ENCODE measurements at places on chromosomes 12 and 14.

DNA sequence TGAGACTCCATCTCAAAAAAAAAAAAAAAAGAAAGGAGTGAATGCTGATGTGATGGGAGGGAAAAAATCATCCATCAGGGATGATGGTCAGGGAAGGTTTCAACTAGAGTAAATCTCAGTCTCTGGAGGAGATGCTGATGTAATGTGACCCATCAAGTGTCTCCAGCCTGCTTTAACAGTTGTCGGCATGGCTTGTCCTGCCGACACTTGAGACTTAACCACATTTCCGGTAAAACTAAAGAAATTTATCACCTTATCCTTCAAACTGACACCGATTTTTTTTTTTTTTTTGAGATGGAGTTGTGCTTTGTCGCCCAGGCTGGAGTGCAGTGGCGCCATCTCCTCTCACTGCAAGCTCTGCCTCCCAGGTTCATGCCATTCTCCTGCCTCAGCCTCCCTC, 21.5 kb upstream of the ANAPC5 start:
- no peak for DNase-seq

DNA sequence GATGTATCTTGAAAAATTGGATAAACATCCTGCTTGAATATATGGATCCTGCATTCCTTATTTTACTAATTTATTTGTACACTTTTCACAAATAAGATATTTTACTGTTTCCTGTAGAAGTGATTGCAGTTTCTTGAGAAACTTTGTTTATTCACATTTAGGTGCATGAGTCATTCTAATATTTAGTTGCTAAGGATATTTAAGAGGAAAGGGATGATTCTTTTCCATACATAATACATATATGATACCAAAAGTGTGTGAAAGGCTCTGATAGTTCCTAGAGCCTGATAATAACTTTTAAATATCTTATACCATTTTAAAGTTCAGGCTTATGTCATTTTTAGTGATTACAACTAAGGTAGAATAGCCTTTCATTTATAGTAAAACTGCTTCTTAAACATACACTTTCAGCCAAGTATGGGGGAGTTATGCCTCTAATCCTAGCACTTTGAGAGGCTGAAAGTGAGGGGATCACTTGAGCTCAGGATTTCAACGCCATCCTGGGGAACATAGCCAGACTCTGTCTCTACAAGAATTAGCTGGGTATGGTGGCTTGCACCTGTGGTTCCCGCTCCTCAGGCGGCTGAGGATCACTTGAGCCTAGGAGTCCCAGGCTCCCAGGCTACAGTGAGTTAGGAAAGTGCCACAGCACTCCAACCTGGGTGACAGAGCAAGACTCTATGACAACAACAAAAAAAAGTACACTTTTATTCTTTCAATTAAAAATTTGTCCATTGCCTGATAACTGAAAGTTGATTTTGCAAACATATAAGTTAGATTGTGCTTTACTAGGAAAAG, 262.6 kb upstream of the LRIG3 start:
- DNase-seq, result no peak

DNA sequence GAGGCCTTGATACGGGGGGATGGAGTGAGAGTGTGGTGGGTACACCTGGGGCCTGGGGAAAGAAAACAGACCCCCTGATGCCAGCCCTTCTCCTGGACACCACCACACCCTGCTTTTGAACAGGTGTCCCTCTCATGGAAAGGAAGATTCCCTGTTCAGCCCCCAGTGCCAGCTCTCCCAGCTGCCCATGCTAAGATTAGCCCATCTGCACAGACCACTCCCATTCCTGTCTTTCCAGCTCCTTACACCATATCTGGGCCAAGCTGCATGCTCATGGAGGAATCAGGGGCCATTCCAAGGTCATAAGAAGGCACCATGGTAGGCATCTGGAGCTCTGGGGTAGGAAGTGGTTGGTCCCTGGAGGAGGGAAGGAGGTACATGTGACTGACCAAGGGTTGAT, 9.6 kb downstream of the NAB2 start:
- no peak for DNase-seq

DNA sequence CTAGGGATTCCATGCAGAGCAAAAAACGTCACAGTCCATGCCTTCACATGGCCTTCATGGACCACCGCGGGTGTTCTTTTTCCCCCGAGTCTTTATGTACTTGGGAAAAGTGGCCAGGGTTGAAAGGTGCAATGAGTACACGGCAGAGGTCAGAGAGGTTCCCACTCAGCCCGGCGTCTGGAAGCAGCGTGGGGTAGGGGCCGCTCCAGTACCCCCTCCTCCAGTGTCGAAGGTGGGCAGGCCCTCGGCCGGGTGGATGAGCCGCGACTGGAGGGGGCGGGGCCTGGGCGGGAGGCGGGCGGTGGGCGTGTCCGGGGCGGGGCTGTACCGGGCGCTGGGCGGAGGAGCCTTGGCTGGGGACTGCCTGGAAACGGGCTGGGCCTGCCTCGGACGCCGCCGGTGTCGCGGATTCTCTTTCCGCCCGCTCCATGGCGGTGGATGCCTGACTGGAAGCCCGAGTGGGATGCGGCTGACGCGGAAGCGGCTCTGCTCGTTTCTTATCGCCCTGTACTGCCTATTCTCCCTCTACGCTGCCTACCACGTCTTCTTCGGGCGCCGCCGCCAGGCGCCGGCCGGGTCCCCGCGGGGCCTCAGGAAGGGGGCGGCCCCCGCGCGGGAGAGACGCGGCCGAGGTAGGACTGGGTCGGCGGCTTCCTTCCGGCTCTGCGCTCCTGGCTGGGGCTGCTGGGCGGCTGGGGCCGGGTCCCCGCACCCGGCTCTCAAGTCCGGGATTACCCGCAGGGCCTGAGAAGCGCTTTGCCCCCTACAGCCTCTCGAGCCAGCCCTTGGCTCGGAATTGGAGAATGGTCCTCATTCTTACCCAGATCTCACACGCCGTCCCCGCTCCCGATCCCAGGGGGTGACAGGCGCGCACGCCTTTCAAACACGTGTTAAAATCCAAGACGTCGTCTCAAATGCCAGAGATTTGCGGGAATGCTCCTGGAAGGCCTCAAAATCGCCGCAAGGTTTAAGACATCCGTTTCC, at the start of gene RXYLT1:
Gene RXYLT1 (plus strand): TSS at position 412 of the 984 bp plus-strand sequence. CDS start 52 bp downstream, at position 464.
- peak; percentile 89 for DNase-seq

GRCh38 chr14:58887931-58888330, 250.2 kb downstream of the DACT1 start:
- DNase-seq, result no peak

DNA sequence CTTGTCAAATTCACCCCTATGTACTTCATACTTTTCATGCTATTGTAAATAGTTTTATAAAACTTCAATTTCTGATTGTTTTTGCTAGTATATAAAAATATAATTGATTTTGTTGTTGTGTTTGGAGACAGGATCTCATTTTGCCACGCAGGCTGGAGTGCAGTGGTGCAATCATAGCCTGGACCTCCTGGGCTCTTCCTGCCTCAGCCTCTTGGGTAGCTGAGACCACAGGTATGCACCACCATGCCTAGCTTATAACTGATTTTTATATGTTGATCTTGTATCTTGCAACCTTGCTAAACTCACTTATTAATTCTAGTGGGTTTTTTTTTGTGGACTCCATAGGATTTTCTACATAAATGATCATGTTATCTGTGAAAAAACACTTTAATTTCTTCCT, 23.5 kb downstream of the ATP5MC2 start:
- no peak for DNase-seq

- no peak for DNase-seq
Observed at GRCh38 chr12:99852666-99853065, 132.1 kb downstream of the ANKS1B start.

DNA sequence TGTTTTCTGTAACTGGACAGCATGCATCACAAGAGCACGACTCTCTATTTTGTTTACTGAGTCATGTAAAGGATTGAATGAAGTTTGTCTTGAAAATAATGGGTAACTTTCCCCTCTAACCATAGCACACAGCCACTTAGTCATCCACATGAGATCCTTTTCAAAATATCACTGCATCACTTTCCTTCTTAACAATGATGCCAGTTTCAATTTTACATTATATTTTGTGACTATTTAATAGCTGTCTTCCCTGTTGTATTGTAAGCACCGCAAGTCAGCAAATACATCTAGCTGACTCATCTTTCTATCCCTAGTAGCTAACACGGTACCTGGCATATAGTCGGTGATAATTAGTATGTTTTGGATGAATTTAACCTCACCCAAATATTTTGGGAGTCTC, 83.3 kb upstream of the PPM1H start:
- no peak for DNase-seq

GRCh38 chr14:102928412-102929240, 6.2 kb downstream of the AMN start:
- peak; percentile 81 for DNase-seq

- no peak for DNase-seq
Observed at GRCh38 chr14:28701733-28702132, 64.9 kb upstream of the FOXG1 start.

- no peak for DNase-seq
Observed at GRCh38 chr12:39533951-39534350, 85.7 kb downstream of the ABCD2 start.

DNA sequence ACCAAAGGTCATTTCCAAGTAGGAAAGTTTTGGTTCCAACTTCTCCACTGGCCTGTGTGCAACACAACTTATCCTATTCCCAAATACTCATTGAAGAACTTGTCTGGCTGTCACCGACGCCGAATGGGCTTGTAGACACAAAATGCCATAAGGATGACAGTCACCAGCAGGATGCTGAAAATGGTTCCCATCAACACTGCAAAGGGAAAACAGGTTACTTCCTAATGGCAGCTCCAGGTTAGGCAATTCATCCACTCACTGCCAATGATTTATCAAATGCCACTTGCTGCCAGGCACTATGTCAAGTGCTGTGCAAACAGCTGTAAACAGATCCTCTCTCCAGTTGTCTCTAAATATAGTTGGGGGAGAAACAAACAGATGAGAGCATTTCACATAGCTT, 6.1 kb downstream of the C12orf76 start:
- no peak for DNase-seq

- no peak for DNase-seq
Observed at GRCh38 chr14:70662080-70662479, 20.4 kb downstream of the TTC9 start.

- no peak for DNase-seq
Observed at GRCh38 chr12:132746613-132747012, 15.0 kb downstream of the ANKLE2 start.

DNA sequence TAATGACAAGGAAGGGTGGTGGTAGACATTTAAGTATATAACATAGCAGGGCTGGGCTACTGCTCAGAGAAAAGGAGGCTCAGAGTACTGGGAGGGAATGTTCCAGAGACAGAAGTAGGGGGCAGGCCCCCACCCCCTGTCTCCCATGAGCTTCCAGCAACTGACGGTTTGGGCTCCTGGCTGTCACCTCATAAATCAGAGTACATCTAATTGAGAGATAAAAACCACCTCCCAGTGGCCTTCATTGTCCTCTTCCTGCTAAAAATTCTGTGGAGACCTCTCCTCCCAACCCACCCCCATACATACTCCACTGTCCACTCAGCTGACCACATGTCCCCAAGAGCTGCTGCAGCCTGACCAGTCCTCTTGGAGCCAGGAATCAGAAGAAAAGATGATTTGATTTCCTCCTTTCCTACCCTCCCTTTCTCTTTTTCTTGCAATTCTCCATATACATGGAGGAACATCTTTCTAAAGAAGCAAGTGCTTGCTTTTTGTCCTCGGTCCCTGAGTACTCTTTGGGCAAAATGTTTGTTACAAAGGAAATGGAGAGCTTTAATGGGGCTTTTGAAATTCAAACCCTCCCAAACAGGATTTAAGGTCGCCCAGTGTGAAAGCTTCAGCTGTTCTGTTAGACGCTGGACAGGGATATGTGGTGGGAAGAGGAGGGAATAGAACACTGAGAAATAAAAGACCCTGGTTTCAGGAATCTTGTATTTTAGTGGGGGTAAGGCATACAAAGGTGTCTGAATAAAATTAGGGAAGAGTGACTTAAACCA, 16.4 kb upstream of the KCNA5 start:
- DNase-seq, result no peak

DNA sequence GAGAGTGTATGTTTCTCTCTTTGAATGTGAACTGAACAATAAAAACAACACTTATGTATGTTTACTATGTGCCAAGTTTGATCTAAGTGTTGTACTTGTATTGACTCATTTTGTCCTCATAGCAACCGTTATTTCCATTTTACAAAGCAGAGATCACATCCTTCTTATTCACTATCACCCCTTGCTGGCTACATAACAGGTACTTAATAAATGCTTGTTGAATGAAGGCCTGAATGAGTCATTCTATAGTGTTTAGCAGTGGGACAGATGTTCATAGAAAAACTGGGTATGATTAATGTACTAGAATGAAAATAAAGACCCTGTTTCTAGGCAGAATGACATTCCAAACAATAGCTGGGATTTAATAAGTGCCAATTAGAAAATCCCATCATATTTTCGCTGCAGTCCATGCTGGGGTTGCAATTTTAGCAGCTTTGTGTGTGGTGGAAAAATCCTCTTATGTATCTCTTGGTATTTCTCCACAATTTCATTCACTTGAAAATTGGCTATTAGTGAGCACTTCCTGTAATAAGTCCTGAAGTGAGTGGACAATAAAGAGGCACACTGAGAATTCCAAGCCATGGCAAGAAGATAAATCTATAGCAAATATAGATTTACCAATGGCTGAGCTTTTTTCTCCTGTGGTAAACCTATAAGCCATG, 86.0 kb downstream of the FAR2 start:
- DNase-seq, result no peak

GRCh38 chr12:53093777-53094393, 3.6 kb upstream of the IGFBP6 start:
- no peak for DNase-seq

DNA sequence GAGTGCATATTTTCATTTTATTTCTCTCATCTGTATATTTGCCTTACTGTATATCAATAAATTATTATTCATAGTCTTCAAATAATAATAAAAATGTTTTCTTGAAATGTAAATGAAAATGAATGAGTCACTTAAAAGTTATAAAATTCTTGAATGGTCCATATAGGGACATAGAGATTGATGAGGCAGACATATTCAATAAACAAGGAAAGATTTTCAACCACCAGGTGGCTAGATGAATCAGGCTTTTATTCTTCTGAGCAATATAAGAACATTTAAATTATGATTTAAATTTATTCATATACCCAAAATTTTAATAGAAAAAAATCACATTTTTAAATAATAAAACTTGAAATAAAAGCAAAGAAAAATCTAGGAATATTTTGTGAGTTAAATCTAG, 249.5 kb downstream of the ACSS3 start:
- DNase-seq, result no peak

DNA sequence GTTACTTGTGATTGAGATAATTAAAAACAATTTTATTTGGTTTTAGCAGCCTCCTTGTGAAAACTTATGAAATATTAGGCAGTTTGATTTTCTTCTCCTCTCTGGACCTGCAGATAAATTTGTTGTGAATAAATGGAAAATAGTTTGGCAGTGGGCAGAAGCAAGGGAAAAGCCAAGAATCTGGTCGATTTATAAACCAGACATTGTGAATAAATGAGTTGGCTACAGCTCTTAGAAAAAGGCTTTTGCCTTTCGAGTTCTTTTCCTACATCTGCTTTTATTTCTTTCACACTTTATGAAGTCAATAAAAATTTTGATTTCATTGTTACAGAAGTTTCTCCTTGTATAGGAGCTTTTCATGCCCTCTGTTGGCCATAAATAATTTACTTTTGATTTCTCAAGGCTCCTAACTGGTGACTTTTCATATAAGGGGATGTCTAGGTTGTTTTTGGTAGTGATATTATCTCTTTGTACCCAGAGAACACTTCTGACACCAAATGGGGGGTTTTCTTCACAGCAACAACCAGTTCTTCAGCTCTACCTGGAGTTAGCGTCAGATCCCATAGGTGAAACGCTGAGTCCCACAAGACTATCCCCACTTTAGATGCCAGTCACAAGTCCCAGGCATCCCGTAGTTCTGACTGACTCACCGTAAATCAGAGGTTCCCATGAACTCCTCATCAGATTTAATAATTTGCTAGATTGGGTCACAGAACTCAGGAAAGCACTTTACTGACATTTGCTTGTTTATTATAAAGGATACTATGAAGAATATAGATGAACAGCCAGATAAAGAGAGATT, 136.5 kb upstream of the DNM1L start:
- DNase-seq, result no peak

Data from stimulated activated CD8-positive, alpha-beta memory T cell treated with anti-CD3 and anti-CD28 coated beads, Interleukin-4, amount 100 ng/mL, for 48 hours (primary cell).